ENCODE measurements at places on chromosomes 5 and 9.

DNA sequence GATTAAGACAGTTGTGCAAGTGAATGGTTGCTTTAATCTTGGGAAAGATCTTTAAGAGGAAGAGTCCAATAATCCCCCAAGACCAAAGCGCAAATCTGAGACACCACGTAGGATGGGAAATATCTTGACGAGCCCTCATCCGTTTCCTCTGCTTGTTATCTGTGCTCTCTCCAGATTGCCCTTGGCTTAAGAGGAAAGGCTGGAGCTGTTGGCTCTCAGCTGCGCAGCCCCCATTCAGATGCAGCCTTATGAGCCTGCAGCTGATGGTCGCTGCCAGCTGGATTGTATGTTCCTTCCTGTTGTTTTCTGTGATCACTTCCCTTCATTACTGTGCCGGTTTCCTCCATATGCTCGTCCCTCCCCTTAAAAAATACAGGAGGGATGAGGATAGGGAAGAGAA, 47.7 kb downstream of the PWWP2A start:
- no peak for DNase-seq

DNA sequence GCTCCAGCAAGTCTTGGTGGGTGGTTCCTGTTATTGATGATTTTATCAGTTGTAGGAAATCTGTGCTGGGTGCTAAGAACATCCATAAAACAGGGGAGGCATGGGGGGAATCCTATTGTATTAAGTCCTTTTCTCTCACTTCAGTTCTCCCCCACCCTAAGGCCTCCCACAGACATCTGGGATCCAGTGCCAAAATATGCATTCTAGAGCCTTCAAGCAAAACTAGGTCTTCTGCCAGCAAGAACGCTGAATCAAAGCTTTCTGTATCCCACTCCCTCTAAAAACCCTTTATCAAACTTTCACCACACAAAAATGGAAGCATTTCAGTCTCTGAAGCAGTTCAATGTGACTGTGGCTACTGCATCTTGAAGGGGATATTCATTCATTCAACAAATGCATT, 281.9 kb downstream of the GAS1 start:
- no peak for DNase-seq

DNA sequence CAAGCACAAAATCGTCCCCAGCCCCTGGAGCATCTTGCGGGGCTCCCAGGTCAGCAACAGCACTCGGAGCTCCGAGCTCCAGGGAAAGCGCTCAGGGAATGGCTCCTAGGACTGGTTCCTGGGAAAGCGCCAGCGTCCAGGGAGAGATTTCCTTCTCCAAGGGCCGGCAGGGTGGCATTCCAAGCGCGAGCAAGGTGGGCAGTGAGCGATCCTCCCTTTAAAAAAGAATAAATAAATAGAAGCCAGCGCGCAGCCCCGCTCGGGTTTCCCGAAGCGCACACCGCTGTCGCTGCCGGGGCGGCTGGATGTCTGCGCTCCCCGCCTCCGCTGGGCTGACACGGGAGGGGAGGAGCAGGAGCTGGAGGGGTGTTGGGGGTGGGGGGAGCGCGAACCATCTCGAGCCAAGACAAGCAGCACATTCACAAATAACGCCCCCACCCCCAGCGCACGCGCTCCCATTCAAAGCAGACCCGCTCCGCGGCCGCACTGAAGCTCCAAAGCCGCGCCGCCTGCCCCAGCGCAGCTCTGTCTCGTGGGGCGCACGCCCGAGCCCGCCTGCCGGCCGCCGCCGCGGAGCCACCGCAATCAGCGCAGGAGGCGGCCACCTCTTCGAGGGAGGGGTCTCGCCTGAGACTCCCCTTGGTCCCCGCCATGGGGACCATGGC, 327.4 kb downstream of the SH3GL2 start:
- peak; percentile 68 for DNase-seq

DNA sequence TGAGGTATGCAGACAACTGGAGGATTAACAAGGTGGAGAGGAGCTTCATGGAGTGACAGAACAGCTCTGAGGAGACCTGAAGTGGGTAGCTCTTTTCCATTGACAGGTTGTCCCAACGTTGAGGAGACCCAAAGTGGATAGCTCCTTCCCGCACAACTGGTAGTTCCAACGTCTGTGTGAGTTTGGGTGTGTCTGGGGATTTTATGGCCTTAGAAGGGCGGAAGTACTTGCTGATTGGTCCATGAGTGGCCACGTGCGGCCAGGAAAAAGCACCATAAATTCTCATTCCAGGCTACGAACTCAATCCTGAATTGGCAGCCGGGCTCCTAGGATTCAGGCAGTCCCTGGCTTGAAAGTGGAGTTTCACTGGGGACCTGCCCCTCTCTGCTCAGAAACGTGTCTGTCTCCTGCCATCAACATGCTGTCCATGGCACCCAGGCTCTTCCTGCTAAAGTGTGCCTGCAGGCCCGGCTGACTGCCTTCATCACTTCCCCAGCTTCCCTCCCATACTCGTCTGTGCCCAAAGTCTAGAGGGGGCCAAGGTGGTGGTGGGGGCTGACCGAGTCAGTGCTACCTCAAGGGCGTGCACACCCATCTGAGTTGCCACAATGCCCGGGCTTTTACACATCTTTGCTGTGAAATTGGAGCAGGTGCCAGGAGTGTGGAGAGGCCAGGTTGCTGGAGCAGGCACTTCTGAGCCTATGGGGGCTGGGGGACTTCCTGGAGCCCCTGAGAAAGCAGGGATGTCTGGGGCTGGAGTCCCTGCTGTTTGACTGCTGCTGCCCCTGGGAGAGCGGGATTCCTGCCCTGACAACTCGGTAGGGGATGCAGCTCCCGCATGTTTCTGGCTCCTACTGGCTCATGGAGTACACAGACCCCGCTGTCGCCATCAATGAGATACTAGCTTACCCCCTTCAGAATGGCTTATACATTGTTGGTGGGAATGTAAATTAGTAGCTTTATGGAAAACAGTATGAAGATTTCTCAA, 2034.6 kb upstream of the ACO1 start:
- DNase-seq, result no peak

- peak; percentile 60 for DNase-seq
Observed at GRCh38 chr5:154395407-154396106, 50.2 kb upstream of the SAP30L start.

DNA sequence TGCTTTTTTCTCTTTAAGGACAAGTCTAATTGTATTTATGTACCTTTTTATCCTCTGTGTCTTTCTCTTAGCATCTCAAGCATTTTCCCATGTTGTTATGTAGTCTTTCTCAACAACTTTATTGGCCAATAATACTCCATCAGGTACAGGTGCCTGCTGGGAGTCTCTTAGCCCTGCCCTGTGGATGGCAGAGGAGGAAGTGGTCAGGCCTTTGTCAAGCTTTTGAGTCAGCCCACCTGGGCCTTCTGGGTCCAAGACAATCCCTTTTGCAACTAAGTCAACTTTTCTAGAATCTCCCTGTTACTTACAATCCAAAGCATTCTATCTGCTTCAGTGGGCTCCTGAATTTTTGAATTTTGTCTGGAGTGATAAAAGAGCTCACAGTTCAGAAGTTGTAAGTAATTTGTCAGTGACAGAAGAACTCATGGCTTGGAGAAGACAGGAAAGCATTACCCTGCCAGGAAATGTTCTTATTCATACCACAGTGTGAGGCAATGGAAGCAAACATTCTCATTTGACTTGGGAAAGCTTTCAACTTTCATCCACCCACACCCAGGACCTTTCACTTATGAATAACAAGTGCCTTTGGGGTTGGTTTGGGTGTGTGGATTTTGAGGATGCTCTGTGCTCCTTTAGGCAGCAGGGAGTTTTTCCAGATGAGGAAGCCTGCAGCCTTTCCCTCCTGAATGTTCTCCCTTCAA, 200.0 kb upstream of the S1PR3 start:
- no peak for DNase-seq

DNA sequence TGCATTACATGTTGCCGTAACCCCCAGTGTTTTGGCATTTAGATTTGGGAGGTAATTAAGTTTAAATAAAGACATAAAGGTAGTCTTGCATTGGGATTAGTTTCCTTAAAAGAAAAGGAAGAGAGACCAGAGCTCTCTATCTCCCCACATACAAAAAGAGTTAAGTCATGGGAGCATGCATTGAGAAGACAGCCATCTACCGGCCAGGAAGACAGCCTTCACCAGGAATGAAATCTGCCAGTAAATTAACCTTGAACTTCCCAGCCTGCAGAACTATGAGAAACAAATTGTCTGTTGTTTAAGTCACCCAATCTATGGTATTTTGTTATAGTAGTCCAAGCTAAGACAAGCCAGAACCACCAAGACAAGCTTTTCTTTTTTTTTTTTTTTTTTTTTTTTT, 567.0 kb upstream of the CDH18 start:
- DNase-seq, result no peak

DNA sequence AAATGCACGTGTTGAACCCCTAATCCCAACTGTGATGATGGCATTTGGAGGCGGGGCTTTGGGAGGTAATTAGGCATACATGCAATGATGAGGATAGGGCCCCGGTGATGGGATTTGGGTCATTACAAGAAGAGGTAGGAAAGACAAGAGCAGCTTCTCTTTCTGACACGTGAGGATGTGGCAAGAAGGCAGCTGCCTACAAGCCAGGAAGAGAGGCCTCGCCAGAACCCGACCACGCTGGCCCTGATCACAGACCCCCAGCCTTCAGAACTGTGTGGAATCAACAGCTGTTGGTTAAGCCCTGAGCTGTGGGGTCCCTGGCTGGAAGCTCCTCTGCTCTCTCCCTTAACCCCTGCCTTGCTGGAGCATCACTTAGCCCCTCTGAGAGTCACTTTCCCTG, 57.5 kb downstream of the COL23A1 start:
- no peak for DNase-seq

DNA sequence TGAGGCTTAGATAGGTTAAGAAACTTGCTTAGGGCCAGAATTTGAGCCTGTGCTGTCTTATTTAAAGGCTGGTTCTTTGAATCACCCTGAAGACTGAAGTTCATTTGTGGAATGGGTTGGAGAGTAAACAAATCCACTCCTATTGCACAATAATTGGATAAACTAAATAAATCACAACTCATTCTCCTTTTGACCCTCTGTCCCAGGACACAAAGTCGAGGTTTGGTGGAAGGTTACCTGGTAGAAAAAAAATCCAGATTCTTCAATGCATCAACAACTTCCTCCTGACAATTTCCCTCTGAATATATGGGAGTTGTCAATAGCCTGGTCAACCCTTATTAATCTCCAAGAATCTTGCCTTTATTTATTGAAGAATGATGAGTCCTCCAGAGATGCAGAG, 28.9 kb downstream of the TBC1D2 start:
- no peak for DNase-seq

GRCh38 chr9:137227054-137227852, at the start of gene RNF224:
Gene RNF224, plus strand, starts transcription at chr9:137227502. Its CDS starts 834 bp downstream, at chr9:137228336.
- DNase-seq, result peak; percentile 78

DNA sequence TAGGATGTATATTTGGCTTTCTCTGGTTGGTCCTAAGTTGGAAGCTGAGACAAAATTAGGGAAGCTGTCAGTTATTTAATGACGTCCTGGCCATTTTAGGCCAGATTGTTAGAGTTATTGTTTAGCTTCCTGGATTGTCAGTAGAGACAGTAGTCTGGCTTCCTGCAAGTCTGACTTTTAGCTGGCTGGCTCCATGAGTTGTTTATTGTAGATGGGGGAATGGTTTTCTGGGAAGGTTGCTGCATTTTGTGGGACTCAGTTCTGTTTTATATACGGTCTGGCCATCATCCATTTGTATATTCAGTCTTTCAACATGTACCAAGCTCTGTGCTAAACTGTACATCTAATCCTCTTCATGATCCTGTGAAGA, 68.3 kb downstream of the SGCD start:
- no peak for DNase-seq

GRCh38 chr5:73114044-73114688, 6.2 kb upstream of the TMEM171 start:
- DNase-seq, result no peak

- no peak for DNase-seq
Observed at GRCh38 chr5:33465120-33465519, 24.4 kb downstream of the TARS1 start.

- DNase-seq, result peak; percentile 37
Observed at GRCh38 chr5:17249029-17249634, 31.7 kb downstream of the BASP1 start.

DNA sequence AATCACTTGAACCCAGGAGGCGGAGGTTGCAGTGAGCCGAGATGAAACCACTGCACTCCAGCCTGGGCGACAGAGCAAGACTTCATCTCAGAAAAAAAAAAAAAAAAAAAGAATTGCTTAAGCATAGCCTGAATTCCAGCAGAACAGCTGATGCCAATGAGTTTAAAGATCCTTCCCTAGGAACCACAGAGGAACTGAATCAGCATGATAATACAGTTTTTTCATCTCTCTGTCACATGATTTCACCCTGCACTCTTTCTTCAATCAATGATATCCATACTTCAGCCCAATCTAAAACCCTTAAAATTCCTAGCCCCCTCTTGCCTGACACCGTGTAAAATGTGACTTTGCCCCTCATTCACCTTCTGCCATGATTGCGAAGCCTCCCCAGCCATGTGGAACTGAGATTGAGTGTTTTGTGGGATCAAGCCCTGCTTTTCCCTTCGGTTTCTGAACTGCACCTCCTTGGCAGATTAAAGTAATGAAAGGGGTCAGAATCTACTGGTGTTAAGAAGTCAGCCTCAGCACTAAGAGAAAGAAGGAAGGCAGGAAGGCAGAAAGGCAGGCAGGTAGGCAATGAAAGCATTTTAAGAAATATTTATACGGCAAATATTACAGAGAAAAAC, 20.9 kb upstream of the DMXL1 start:
- peak; percentile 37 for DNase-seq

DNA sequence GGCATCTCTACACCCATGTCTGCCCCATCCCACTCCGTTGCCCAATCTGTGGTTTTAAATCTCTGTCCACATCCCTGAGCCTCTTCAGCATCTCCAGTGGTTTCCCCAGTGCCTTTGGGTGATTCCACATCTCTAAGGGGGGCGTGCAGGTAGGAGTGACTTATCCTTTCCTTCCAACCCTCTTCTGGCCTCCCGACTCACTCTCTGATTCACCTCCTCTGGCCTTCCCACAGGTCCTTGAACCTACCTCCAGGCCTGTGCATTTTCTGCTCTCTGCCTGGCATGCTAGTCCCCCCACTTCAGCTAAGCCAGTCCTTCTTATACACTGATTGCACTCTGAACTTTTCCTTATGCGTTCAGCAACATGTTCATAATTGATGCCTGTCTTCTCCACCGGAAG, 99.0 kb downstream of the RALGPS1 start:
- DNase-seq, result no peak

DNA sequence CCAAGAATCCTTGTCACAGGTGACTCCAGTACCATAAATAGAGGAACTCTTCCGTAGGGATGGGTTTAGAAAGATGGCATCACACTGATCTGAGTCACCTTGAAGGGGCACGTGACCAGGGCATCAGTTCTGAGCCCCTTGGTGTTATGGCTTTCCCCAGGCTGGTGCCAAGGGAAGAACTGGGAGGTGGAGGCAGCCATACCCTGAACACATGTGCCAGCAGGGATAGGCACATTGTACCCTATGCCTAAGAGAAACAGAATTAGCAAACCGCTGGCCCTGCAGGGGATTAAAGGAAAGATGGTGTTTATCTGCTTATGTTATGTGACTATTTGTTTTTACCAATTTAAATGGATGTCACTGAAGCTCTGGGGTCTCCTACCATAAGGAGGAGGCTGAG, 196.2 kb downstream of the RGS3 start:
- no peak for DNase-seq

All from iPS-NIHi11 (cell line).